AG08396 (cell line): ENCODE measurements at places on chromosomes 6 and 20.

- DNase-seq, result no peak
Observed at GRCh38 chr20:40029589-40029988, 659.4 kb downstream of the MAFB start.

DNA sequence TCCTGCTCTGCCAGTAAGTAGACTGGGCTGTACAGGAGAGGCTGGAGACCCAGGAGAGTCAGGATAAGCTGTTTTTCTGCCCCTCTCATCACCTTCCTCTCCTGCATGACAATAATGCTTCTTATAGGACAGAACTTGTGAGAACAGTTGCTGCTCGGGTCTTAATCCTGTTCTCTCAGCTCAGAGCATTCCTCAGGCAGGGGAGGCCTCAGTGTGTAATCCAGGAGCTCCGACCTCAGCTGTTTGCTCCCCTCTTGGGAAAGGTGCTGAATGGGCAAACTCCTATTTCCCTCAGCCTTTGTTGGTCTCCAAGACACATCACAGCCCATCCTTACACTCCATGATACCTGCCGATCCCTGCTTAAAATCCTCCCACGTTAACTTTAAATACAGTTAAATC, 134.9 kb upstream of the LRFN2 start:
- DNase-seq, result no peak

- DNase-seq, result peak; percentile 74
Observed at GRCh38 chr20:41003143-41003935, 25.3 kb upstream of the TOP1 start.

GRCh38 chr6:26034905-26035304, 52.3 kb upstream of the HFE start:
- DNase-seq, result no peak

GRCh38 chr20:11219192-11219591, 545.4 kb upstream of the JAG1 start:
- DNase-seq, result no peak

DNA sequence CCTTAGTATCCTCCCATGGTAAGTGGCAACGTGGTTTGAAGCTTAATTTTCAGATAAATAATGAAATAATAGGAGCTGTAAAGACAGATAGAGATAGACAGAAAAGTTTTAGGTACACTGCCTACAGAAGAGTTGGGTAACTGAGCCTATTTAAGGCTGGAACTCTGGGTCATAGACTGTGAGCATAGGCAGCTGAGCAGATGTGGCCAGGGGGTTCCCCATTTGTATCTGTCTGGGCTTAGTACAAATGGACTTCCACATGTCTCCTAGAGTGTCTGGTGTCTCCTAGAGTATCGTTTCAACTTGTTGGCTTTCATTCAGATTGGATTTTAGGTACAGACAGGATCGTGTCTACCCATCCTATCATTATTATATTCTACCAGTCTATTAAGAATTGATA, 649.8 kb downstream of the DHX35 start:
- DNase-seq, result no peak

GRCh38 chr6:111228094-111228493, 140.8 kb downstream of the SLC16A10 start:
- peak; percentile 15 for DNase-seq

- DNase-seq, result peak; percentile 49
Observed at GRCh38 chr20:50655311-50655880, 35.9 kb downstream of the RIPOR3 start.

GRCh38 chr20:50821994-50822393, 27.1 kb downstream of the BCAS4 start:
- DNase-seq, result no peak

- DNase-seq, result no peak
Observed at GRCh38 chr6:25833136-25833535, 1.3 kb upstream of the SLC17A1 start.

GRCh38 chr6:111531185-111531584, 48.2 kb upstream of the REV3L start:
- DNase-seq, result no peak

- DNase-seq, result no peak
Observed at GRCh38 chr6:135850882-135851281, 619 bp upstream of the PDE7B start.

DNA sequence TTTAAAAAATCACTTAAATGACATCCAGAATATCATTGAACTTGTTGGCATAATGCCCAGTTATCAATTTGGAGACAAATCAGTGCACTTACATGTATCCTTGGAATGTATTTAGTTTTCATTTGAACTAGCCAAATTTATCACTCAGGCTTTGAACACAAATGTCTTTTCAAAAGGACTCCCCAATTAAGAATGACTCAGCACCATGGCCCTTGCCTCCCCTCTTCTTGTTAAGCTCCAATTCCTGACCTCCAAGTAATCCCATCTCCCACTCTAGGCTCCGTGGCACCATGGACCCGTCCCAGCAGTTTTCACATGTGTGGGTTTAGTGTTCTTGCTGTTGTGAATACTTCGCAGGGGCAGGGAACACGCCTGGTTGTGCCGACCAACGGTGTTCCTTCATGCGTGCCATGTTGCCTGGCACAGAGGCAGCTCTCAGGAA, 2.7 kb downstream of the AKAP12 start:
- no peak for DNase-seq

DNA sequence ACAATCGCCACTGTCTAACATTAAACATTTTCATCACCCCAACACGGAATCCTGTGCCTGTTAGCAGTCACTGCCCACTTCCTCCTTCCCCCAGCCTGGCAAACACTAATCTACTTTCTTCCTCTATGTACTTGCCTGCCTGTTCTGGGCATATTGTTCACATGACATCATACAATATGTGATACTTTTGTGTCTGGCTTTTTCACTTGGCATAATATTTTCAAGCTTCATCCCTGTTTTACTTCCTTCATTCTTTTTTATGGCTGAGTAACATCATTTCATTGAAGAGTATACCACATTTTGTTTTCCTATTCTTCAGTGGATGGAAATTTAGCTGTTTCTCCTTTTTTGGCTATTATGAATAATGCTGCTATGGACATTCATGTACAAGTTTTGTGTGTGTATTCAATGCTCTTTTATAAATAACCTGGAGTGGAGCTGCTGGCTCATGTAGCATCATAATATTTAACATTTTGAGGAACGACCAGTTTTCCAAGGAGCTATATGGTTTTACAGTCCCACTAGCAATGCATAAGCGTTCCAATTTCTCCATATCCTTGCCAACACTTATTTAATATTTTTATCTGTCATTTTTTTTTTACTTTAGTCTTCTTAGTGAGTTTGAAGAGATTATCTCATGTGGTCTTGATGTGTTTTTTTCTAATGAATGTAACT, 360.1 kb downstream of the HDGFL1 start:
- no peak for DNase-seq

DNA sequence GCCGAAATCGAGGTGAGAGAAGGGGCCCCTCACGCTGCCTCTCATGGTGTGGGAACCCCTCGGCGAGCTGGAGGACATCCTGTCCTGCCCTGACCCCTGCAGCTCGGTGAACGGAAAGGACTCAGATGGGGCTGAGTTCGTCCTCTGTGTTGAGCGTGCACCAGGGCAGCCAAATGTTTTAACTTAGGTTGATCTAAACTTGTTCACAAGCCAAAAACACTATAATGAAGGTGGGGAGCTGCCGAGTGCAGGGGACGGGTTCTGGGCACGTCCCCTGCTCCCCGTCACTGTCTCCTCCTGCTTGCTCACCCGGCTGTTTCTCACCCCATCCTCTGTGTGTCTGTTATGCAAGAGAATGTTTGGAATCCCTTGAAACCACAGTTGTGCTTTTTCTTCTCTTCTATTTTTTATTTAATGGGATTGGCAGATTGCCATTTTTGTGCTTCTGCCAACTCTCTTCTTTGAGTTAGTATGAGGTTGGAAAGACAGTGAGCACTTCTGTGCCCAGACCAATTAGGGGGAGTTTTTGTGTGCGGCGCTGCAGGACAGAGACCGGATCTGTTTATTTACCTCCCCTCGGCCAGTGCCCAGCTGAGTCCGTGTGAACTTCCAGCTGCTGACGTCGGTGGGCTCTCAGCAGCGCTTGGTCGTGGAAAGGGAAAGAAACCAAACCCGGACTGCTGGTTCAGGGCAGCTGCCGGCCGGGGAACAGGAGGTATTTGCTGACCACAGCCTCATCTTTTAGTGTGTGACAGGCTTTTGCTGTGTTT, 158.1 kb downstream of the DTNBP1 start:
- peak; percentile 87 for DNase-seq

GRCh38 chr20:63522981-63523611, 2.5 kb downstream of the PPDPF start:
- DNase-seq, result no peak

- DNase-seq, result no peak
Observed at GRCh38 chr20:47296950-47297349, 59.5 kb downstream of the ZMYND8 start.

GRCh38 chr20:21982559-21982958, 277.1 kb downstream of the PAX1 start:
- DNase-seq, result no peak
